ENCODE measurements at places on chromosomes 2 and 18.

DNA sequence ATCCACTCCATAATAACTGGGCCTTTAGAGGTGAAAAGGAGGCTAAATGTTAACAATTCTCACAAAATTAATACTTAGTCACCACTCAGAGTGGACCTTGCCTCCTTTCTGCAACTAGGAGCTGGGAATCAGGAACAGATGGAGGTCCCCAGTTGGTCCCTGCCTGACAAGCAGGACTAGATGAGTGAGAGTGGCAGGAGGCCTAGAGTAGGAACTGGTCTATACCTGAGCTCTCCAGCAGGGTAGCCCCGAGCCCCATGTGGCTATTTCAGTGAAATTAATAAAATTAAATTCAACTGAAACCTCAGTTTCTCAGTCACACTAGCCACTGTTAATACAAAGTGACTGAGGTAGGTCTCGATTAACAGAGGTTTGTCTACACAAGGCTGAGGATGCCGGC, 150.5 kb downstream of the MYO5B start:
- DNase-seq, result no peak

DNA sequence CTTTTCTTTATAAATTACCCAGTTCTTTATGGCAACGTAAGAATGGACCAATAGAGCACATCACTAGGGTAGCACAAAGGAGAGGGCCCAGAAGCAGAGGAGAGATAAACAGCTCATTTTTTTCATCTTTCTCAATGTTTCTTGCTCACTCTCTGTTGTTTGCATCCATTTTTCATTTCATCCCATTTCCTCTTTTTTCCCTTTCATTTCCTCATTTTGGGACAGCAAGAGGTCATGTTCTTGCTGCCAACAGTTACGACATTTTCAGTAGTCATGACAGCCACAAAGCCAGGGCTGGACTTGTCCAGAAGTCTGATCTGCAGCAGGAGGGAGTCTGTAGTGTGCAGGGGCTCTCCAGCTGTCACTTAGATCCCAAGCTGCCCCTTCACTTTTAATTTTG, 52.7 kb upstream of the CYP1B1 start:
- no peak for DNase-seq

- DNase-seq, result no peak
Observed at GRCh38 chr2:144713410-144713809, 193.5 kb upstream of the ZEB2 start.

DNA sequence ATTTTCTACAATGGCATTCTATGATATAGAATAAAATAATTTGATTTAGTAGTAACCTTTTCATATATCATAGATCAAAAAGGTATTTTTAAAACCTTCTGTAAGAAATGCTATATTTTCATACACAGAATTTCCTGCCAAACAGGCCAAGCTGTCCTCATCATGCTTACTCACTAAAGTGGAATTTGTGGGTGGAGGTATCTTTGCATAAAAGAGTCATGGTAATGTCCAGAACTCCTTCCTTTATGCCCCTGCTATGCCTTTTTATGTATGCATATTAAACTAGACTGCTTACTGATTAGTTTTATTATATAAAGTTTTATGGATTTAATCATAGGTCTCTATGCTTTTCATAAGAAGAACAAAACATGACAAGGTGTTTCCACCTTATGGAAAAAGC, 27.5 kb upstream of the MARCHF7 start:
- peak; percentile 67 for DNase-seq

GRCh38 chr2:29522951-29523669, 398.3 kb downstream of the ALK start:
- peak; percentile 65 for DNase-seq

- DNase-seq, result no peak
Observed at GRCh38 chr2:235725016-235725489, 231.2 kb downstream of the AGAP1 start.

GRCh38 chr18:74784752-74785151, 187.1 kb downstream of the ZNF407 start:
- DNase-seq, result no peak

DNA sequence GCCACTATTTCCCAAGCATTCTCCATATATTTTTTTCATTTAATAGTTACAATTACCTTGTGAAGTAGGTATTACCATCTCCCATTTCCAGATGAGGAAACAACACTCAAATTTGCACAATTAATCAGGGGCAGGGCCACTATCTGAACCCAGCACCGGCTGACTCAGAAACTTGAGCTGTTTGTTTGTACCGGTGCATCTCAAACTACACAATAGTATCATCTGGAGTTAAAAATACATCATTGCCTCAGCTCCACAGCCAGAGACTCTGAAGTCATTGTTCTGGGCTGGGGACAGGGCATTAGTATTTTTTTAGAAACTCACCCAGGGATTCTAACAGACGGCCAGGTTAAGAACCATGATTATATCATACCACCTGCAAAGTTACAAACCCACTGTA, 55.9 kb downstream of the CDCA7 start:
- DNase-seq, result no peak

GRCh38 chr2:127034051-127034450, 72.9 kb downstream of the BIN1 start:
- no peak for DNase-seq

- no peak for DNase-seq
Observed at GRCh38 chr2:195038153-195038552, 618.9 kb upstream of the SLC39A10 start.

DNA sequence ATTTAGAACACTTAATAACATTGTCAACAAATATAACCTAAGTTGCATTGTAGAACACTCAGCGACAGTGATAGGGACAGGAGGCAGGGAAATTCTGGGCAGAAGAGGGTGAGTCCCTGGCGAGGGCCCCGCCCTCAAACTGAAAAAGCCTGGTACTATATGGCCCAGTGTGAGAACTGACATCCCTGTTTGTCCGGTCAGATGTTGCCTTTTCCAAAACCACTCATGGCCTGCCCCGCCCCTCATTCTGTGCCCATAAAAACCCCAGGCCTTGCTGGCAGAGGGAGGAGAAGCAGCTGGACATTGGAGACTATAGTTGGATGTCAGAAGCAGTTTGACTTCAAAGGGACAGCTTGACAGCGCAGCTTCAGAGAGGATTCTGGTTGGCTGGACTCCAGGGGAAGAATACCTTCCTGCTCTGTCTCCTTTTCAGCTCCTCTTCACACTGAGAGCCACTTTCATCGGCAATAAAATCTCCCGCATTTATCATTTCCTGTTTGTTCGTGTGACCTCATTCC, 47.0 kb downstream of the FAM117B start:
- no peak for DNase-seq

DNA sequence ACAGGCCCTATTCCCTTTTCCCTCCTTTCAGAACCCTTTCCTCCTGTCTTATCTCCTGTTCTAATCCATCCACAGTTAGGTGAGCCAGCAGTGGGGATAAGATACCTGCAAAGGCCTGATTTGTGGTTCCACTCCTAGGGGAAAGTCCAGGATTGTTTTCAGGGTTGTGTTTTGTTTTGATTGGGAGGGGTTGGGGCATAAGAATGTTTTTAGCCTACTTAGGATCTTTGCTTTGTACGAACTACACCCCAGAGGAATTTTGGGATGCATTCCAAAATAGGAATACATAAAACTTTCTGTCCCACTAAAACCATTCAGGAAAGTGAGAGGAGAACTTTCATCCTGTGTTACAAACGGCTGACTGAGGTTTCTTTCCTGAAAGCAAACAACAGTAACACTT, 150.8 kb upstream of the PGAP1 start:
- no peak for DNase-seq

DNA sequence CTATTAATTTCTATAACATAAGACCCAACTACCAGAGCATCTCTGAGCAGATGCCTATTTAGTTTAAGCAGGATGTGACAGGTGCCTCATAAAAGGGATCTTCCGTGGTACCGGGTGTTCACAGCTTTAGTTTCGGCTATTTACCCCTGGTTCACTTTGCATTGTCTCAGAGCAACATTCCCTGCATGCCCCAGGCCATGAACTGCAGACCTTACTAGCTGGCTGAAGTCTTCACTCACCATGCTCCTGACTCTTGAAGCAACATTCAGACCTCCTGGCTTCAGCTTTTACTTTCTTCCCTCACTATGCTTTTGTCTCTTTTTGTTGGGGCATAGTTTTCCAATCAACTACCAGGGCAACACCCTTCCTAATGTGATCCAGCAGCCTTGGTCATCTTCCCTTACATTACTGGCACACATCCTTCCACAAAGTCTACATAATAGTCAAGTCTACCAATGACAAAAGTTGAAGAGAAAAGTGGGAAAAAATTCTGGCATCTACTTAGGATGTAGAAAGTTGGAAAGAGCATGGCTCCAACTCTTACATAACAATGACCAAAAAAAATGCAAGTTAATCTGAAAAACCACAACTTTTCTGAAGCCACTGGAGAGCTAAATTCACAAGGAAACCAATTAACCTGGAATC, 99.2 kb downstream of the SESTD1 start:
- DNase-seq, result peak; percentile 16

- no peak for DNase-seq
Observed at GRCh38 chr2:179274749-179275148, 10.1 kb upstream of the SESTD1 start.

- no peak for DNase-seq
Observed at GRCh38 chr2:88747990-88748389, 56.5 kb downstream of the RPIA start.

GRCh38 chr18:57441071-57441794, 6.1 kb downstream of the ONECUT2 start:
- no peak for DNase-seq

- no peak for DNase-seq
Observed at GRCh38 chr2:218754201-218754600, 27.7 kb upstream of the CYP27A1 start.

All from astrocyte of the spinal cord (primary cell).